ENCODE measurements at places on chromosomes 7 and 10.

- DNase-seq: no peak
These were observed 408.1 kb downstream of the AUTS2 start for GRCh38 chr7:70006261-70006920.

GRCh38 chr7:155983176-155983815 is 171.0 kb upstream of the SHH start:
- DNase-seq: no peak

- DNase-seq: no peak
These were observed 25.1 kb downstream of the DPY19L1 start for GRCh38 chr7:35012160-35012559.

- no peak for DNase-seq
These were observed 3.0 kb downstream of the BRI3 start for GRCh38 chr7:98284335-98285036.

GRCh38 chr7:104903846-104904245 is 110.2 kb upstream of the KMT2E start:
- DNase-seq: no peak

- no peak for DNase-seq
These were observed 131.3 kb downstream of the INHBA start for GRCh38 chr7:41571573-41571972.

DNA sequence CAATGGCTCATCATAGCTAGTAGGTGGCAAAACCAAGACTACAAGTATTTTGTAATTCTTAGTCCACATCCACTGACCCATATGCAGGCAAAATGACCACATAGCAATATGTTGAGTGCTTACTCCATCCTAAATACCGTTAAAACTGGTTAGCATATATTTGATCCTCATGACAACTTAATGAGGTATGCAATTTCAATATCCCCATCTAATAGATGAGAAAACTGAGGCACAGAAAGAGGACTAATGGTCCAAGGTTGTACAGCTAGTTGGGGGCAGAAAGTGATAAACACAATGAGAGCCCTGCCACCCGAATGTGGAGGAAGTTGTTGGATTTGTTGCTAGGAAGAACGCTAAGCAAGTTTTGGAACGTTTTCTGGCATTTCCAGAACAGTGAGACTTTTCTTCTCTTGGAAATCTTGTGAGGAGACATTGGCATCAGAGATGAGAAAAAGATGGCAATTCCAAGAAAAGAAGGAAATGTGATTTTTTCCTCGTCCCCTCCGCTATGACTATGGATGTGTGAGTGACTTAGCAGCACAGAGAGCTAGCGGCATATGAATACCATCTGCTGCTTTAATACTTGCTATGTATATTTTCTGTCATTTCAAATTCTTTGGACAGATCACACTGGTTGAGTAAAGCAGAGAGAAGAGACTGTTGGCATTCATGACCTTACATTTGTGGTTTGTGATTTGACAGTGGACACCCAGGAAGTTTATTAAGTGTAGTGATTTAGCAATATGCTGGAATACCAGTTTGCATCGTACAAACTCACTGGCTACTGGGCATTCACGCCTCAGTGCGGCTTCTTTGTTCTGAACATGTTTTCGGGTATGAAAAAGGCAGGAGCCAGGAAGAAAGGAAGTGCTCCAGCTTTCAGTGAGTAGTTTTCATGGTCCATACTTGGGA is 51.5 kb downstream of the NRCAM start:
- DNase-seq: no peak

GRCh38 chr10:76353237-76353851 is 921.9 kb downstream of the LRMDA start:
- no peak for DNase-seq

DNA sequence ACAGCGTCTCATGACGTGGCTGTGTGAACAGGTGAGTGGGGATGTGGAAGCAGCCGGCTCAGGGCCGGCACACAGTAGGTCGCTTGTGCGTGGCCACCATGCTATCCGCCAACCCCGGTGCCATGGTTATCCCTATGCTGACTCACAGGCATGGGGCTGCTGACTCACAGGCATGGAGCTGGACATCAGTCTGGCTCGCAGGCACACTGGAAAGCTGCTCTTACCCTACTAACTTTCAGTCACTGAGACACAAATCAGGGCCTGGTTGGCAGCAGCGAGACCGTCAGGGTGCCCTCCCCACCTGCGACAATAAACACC is 341.9 kb downstream of the PTPRN2 start:
- no peak for DNase-seq

GRCh38 chr10:103918053-103918846 is at the start of gene STN1:
Gene STN1 (minus strand): TSS chr10:103918184. CDS start chr10:103917594, 590 bp downstream.
- peak; percentile 90 for DNase-seq

- DNase-seq: no peak
These were observed 3.6 kb downstream of the SMARCD3 start for GRCh38 chr7:151244841-151245346.

- no peak for DNase-seq
These were observed 398.8 kb upstream of the KLF6 start for GRCh38 chr10:4183761-4184261.

- no peak for DNase-seq
These were observed 68.0 kb downstream of the CAMK1D start for GRCh38 chr10:12417331-12417730.

- no peak for DNase-seq
These were observed 94.7 kb upstream of the FERD3L start for GRCh38 chr7:19239951-19240350.

DNA sequence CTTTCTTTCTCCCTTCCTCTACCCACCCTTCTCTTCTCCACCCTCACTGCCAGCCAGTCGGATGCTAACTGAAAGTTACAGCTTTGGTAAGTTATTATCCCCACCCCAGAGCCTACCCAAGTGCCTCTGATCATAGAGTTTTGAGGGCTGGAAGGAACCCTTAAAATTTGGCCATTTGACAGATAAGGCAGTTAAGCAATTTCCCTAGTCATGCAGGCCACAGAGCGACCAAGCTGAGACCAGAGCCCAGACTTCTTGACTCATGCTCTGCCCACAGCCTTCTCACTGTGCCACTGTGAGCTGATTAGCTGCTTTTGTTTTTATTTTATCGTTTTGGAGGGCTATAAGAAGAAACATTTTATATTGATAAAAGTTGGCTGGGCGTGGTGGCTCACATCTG is 17.2 kb downstream of the SAP25 start:
- no peak for DNase-seq

DNA sequence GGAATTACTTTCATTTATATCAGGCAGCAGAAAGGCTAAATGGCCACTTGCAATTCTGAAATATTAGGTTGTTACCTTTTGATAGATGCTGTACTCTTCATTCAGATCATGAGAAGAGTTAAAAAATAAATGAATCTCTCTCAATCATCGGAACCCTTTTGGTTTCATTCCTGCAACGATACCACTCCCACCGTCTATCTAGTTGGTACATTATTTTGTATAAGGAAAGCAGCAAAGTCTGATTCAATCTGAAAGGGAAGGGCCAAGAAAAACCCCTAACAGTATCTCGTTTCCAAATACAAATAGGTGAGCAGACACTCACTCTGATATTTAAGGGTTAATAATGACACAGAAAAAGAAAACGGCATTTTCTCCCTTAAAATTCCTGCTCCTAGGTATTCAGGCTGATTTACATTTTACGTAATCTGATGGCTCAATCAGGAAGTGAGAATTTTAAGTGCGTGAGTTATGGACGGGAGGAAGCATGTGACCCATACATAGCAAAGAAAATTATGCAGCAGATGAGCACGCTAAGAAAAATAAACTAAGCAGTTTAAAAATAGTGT is 209.4 kb upstream of the KLF14 start:
- no peak for DNase-seq

DNA sequence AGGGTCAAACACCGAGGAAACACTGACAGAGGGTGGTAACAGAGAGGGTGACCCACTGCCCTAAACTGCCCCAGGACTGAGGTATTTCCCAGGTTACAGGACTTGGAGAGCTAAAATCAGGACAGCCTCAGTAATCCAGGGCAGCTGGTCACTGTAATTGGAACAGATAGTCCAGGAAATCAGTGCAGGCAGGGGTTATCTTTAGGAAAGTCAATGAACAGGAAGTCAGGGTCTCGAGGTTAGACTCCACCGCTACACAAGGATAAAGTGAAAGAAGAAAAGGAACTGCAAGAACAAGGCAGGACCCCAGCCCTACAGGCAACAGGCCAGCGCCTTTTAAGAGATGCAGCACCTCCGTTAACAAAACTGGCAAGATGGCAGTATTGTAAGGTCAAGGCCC is 61.1 kb downstream of the CAV1 start:
- no peak for DNase-seq

GRCh38 chr10:132494866-132495630 is 42.5 kb upstream of the INPP5A start:
- no peak for DNase-seq

DNA sequence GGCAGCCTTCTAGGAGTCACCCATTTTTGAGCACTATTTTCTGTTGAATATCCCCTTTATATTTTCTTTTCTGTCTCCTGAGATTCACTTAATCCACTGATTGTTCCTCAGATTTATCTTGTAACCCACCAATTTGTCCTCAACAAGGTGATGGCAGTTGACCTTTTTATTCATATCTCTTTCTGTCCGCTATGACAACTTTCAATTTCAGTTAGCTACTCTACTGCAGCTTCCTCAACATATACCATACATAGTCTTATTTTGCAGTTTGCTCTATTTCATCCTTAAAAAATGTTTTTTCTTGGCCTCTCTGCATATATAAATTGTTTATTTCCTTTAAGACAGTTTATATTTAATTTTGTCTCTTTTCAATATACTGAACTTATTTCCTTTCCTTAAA is 101.3 kb downstream of the THSD7A start:
- no peak for DNase-seq

DNA sequence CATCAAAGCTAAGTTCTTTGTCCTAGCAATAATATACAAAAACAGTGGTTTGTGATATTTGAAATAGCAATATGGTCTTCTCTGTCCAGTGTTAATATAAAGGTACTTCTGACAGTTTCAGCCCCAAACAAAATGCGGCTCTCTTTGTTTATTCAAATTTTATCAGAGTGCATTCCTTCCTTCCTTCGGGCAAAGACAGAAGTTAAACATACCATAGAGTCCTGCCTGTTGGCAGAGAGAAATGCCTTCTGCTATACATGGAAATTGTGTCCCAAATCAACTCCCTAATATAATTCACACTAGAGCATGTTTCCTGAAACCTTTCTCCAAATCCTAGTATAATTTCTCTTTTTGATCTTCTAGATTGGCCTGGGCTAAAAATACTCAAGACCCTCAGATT is 21.2 kb upstream of the ATE1 start:
- DNase-seq: no peak

- no peak for DNase-seq
These were observed 41.6 kb upstream of the FAM204A start for GRCh38 chr10:118383699-118384098.

- no peak for DNase-seq
These were observed 162.6 kb upstream of the CDCA7L start for GRCh38 chr7:22108151-22108845.

- DNase-seq: no peak
These were observed 899.1 kb upstream of the AUTS2 start for GRCh38 chr7:68699090-68699711.

DNA sequence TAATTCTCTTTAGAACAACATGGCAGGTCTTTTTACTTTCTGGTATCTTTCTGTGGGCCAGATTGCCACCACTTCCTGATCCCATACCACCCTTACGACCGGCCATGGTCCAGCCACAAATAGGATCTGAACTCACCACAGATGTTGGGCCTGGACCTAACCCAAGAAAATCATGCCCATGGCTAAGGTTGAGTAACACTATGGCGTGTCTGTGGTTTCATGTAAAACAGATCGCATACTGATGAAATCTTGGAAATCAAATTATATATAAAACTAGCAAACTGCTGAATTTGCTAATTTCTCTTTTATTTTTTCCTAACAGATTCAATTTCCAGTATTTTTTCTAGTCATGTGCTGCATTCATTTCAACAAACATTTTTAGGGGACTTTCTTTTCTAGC is 77.2 kb downstream of the CH25H start:
- no peak for DNase-seq

GRCh38 chr7:101903515-101903868 is 86.1 kb downstream of the CUX1 start:
- DNase-seq: no peak

DNA sequence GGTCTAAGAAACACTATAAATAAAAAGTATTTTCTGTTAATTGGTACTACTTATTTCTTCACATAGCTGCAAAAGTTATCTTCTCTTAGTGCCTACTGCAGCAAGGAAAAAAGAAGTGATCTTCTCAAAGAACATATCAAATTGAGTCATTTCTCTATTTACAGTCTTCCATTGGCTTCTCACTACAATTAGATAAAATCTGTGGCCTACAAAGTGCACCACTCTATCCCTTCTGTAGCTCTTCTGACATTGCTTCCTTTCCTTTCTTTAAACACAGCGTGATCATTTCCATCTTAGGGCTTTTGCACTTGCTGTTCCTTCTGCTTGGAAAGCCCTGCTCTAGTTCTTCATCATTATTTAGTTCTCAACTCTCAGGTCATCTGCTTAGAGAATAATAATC is 44.7 kb downstream of the MXI1 start:
- DNase-seq: no peak

- DNase-seq: no peak
These were observed 159.8 kb downstream of the FOXP2 start for GRCh38 chr7:114574384-114574783.

GRCh38 chr10:31304291-31304970 is 14.6 kb upstream of the ZEB1 start:
- DNase-seq: no peak

DNA sequence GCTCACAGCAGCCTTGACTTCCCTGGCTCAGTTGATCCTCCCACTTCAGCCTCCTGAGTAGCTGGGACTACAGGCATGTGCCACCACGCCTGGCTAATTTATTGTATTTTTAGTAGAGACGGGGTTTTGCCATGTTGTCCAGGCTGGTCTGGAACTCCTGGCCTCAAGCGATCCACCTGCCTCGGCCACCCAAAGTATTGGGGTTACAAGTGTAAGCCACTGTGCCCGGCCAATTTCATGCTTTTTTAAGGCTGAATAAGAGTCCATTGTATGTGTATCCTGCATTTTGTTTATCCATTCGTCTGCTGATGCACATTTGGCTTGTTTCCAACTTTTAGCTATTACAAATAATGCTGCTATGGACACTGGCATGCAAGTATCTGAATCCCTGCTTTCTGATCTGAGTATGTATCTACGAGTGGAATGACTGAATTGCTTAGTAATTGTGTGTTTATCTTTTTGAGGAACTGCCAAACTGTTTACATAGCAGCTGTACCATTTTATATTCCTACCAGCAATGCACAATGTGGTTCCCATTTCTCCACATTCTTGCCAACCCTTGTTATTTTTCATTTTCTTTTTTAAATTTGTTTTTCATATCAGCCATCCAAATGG is 37.3 kb upstream of the TPST1 start:
- no peak for DNase-seq

GRCh38 chr7:103781409-103781808 is 208.0 kb downstream of the RELN start:
- DNase-seq: no peak
